ENCODE measurements at places on chromosomes 1 and 21.
A peak's percentile ranks its signal among the peaks of the same experiment; 100 is the strongest.

DNA sequence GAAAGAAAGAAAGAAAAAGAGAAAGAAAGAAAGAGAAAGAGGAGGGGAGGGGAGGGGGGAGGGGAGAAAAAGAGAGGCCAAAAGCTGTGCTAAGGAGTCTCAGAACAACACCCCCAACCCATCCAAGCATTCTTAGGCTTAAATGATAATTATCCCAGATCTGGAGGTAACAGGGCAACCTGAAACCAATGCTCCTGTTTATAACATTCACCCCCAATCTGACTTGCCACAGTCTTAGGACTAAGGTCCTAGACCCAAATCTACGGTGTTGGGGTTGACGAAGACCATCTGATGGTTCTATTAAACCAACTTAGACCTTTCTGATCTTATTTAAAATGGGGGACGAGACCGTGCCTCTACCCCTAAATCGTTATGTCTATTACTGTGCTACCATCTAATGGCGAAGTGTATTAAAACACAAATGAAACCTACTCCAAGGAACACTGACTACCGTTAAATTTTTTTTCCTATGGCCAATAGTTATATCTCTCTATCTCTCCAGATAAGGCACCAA, 119.3 kb upstream of the CDC42BPA start:
- DNase-seq = peak; percentile 16

- DNase-seq = no peak
Measured at GRCh38 chr1:13908128-13908527, 208.1 kb downstream of the PRDM2 start.

DNA sequence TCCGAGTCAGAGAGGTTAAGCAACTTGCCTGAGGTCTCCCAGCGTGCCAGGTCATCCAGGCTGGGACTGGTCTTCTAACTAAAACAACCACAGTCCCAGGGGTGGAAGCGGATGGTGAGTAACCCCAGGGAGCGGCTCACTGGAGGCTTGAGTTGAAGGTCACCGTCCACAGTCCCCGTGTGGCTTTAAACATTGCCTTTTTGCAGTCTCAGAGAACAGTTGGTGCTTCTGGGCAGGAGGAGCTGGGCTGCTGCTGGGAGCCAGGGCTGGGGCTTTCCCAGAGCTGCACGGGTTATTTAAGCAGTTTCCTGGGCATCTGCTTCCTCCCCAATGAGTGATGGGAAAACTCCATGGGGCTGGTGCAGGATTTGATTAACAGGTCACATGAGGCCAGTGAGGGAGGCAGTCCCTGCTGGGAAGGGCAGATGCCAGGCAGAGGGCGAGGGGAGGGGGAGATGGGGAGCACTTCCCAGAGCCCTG, 12.3 kb downstream of the ARHGEF10L start:
- peak; percentile 72 for DNase-seq

- no peak for DNase-seq
Measured at GRCh38 chr1:181057079-181057478, 23.3 kb downstream of the MR1 start.

DNA sequence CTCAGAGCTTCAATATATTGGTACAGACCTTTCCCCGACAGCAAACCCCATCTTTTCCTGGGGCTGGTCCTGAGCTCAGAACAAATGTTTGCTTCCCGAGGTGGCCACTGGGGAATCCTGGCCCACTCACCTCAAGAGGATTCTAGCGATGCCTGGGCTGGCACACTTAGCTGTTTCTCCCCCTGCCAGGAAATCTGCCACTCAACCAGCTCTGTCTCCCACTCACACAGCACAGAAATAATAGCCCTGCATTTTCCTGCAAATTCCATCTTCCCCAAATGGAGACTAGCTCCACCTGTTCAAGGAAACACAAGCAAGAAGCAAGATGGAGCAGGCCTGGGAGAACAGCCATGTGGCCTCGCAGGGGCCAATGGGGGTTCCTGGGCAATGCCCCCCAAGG, 21.1 kb downstream of the KCNN3 start:
- DNase-seq = no peak

DNA sequence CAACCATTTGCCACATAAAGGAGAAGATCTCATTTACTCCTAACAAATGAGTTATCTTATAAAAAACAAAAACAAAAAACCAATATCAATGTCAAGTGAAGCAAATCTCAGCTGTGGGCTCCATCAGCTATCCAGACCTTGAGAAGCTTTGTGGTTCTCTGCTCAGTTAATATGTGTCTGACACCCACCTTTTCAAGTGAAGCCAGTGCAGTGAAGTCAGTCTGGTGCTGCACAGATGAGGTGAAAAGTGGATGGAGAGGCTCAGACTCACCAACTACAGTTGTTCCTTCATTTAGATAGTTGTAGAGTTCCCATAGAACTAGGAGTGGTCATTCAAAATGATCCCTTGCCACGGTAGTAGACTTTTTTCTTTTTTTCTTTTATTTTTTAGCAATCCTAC, 106.8 kb downstream of the NTNG1 start:
- no peak for DNase-seq

- DNase-seq = peak; percentile 83
Measured at GRCh38 chr1:30877205-30877912, 31.2 kb downstream of the SDC3 start.

GRCh38 chr1:108209456-108210108, 9.4 kb upstream of the SLC25A24 start:
- no peak for DNase-seq

DNA sequence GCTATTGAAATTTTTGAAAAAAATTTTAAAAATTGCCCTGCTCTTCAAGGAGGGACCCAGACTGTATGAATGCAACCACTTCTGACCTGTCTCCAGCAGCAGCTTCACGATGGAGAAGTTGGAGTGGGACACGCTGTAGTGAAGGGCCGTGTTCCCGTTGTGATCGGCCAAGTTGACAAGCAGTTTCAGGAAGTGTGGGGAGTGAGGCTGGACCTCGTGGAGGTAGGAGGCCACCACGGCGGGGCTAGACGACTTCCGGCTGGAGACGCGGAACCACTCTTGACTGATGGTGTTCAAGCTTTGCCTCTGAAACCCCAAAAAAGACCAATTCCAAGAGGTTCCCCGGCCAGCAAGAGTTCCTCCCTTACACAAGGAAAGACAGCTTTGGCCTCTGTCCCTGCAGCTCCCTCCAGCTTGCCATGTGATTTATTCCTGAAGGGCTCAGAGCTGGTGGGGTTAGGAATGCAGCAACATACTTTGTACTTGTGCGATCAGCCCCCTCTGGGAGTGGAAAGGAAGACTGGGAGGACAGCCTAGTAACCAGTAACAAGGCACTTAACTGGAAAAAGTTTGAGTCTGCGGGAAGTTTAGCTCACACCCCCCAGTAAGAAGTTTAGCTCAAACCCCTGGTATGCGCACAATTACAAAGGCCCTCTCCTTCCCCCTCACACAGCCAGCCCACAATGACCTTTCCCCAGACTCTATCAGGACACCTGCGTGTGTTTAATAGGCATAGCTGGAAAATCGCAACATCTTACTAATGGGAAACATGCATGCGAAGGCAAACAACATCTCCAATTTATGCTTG, 56.0 kb downstream of the KANK4 start:
- DNase-seq = peak; percentile 20

All from inflammatory macrophage treated with lipopolysaccharide for 4 hours (primary cell).